Stimulated activated CD4-positive, alpha-beta T cell treated with anti-CD3 and anti-CD28 coated beads, Interleukin-12 subunit alpha, Interleukin-12 subunit beta, amount 100 ng/mL, for 48 hours (primary cell): ENCODE measurements at places on chromosomes 7 and 10.

DNA sequence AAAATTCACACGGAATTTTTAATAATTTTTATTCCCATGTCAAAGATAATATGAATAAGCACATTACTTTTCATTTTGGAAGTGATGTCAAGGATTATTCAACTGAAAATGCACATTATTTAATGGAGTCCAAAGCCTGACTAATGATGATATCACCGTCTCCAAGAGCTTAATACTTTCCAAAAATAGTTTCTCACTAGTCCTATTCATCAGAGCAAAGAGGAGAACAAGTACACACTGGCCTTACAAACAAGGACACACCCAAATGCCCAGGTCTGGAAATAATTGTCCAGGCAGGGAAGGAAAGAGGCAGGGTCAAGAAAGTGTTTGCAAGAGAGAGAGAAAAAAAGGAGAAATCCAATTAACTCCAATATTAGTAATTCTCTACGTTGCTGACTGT lies 216.8 kb upstream of the CCDC6 start:
- DNase-seq = no peak

DNA sequence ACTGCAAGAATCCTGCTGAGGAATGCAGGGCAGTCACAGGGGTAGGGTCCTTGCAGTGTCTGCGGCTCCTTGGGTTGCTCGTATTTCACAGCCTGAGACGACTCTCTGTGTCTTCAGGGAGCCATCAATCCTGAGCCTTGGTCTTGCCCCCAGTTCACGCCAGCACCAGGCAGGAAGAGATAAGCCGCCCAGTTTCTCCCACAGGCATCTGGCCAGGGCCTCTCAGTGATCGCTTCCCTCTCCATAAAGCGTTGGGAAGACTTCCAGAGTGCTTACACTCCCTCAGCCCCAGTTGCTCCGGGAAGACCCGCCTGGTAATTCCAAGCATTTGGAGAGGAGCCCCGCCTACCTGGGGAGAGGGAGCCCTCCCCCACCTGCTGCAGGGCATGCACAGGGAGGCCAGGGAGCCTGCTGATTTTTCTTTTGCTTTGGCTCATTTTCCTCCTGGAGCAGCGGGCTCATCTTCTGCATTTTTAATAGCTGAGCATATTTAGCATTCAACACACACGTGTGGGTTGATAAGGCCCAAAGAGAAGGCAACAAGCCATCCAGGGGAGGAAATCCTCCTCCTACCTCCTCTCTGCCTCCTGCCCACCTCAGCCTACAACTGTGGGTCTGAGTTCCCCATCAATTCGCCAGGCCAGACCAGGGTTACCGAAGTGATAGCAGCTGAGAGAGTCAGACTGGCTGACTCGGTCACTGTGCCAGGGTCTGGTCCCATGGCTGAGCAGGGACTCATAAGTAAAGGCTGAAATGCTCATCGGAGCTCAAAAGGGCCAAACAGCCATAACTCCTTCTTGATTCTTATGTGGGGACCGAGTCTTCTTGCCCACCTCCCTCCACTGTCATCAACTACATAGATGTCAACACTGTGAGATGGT lies 74.4 kb upstream of the EFCAB10 start:
- DNase-seq = no peak

DNA sequence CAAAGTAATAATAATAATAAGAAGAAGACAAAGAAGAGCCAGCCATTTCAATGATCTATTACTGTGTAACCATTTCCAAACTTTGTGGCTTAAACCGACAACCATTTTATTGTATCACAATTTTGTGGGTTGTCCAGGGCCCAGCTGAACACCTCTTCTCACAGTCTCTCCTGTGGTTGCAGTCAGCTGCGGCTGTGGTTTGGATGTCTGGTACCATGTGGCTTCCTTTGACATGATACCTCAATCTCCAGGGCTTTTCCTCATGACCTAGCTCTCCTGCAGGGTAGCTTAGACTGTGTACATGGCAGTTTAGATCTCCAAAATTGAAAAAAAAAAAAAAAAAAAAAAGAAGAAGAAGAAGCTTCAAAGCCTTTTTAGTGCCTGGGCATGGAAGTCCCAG lies 72.6 kb upstream of the NFKB2 start:
- peak; percentile 19 for DNase-seq

DNA sequence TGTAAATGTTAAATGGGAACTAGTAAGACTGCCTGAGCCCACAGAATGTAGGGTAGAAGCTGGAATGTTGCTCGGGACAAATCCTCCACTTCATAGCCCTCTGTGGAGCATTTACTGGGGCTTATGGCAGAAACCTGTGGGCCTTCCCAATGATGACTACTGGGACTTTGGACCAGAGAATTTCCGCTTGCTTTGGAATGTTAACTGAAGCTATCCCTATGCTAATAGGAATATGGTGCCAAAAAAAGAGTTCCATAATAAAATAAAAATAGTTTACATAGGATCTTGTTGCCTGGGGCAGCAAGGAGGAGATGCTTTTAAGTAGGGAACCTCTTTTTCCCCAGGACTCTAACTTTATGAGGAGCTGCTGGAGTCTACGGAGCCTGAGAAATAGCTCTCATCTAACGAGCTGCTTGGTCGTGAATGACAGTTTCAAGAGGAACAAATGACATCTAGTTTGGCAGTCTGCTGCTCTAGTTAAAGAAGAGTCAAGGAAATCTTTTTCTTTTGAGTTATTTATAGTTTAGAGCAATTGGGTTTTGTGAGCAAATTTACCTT lies 5.7 kb upstream of the DYNC2I1 start:
- DNase-seq = no peak

- no peak for DNase-seq
These were observed 336.0 kb downstream of the SUGCT start for GRCh38 chr7:40470817-40471216.

GRCh38 chr10:24393201-24393600 lies 184.3 kb downstream of the KIAA1217 start:
- DNase-seq = no peak

DNA sequence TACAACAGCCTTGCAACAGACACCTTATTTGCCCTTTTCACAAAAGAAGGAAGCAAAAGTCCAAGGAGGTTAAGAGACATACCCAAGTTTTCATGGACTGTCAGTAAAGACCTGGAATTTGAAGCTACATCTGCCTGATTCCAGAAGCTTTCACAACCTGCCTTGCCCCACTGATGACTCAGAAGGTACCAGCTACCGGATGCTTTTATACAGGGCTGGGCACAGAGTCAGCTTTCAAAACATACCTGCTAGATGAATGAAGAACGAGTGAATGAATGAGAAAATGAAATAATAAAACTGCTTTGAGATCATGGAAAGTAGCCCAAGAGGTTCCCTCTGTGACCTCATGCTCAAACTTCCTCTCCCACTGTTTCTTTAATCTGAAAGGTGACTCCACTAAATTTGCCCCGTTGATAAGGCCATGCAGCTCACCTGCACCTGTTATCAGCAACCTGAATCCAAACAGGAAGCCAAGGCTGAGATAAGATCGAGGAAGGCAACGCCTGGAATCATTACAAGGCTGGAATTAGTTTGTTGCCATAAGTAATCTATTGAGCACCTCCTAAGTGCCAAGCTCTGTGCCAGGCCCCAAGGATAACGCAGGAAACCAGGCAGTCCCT lies 151.5 kb downstream of the WDR11 start:
- no peak for DNase-seq

- DNase-seq = no peak
These were observed 50.5 kb upstream of the FOXK1 start for GRCh38 chr7:4631380-4632179.

DNA sequence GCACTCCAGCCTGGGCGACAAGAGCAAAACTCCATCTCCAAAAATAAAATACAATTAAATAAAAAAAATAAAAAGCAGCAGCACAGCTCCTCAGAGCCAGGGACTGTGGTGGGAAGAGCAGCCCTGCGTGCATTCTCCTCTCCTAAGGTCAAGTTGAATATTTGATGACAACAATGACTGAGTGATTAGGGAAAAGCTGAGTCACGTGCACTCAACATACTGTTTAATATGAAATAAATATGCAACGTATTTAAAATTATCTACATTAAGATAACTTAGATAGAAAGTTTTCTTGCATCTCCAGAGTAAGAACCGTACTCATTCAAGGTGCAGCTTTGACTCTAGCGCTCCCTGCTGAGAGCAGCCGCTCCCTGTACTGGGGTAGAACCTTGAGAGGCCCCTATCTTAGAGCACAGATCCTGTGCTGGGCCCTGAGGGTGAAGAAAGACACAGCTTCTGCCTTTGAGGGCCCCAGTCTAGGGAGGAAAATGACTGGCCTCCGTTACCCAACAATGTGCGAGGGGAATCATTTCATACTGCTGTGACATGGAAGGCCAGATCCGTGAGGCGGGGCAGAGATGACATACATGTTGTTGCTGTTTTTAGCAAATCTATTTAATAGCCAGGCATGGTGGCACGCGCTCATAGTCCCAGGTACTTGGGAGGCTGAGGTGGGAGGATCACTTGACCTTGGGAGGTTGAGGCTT lies 81.1 kb downstream of the SVIL start:
- DNase-seq = no peak

DNA sequence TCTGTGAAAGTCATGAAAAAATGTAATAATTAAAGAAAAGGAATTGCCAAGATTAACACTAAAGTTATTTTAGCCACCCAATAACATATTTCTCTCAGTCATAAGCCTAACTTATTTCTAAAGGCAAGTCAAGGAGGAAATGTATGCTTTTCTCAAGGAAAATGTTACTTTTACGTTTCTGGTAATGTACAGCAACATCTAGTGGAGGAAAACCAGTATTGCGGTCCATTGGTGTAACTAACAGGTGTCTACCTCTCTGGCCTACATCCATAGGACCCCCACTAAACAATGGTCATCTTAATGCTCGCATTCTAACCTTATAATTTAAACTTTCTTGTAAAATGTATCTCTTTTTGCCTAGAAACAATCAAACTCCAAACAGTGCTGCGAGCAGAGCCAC lies 437.5 kb downstream of the KIF20B start:
- DNase-seq = no peak

GRCh38 chr7:129163875-129164544 lies 19.5 kb downstream of the TSPAN33 start:
- no peak for DNase-seq

DNA sequence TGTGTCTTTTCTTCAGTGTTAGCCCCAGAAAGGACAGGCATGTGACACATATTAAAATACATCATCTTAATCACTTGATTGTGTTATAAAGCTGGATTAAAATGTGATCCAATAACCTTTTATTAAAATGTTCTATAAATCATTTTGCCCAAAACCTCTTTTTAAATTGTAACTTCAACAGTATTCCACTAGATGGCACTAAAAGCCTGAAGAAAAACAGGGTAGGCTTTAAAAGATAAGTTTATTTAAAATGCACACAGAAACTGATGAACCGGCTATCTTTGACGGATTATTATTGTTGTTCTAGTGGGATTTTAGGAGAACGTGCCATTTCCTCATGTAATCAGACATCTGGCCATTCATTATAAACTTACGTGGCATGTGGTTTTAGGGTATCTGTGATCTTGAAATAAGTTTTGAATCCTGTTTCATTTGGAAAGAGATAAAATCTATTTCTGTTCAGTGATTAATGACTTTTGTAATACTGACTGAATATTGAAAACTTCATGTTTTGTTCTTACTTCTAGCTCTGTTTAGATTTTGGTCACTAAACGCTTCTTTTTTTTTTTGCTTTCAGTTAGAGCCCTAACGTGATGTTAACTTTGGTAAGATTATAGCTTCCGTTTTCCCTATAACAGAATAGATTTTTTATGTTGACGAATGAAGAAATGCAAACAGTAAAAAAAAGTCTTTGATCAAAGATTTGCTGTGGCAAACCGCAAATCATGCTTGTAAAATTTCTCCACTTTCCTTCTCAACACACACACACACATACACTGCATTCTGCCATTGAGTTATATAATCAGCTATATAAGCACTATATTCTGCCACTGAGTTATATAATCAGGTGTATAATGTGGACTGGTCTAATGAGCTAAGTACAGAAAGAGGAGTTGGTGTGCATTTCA lies 13.6 kb downstream of the VPS50 start:
- no peak for DNase-seq

DNA sequence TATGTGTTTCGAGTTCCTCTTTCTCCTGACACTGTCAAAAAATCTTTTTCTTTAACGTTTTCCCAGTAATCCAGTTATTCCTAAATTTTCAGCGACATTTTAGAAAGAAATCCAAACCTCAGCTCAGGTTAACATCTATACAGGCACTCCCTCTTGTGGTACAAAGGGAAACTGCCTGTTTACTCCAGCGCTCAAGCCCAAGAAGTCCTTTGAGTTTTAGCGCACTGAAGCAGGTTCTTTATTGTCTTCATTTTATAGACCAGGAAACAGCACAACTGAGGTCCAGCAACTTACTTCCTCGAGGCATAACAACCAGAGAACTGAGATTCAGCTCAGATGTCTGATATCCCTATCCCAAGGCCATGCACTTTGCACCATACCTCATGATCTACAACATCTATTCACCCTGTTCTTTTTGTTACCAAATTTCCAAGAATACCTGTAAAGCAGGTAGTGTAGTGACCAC lies 287.2 kb upstream of the MKLN1 start:
- DNase-seq = no peak

- DNase-seq = no peak
These were observed 250.9 kb downstream of the TWIST1 start for GRCh38 chr7:18866359-18867036.

GRCh38 chr10:17153321-17153720 lies 23.7 kb upstream of the CUBN start:
- no peak for DNase-seq

DNA sequence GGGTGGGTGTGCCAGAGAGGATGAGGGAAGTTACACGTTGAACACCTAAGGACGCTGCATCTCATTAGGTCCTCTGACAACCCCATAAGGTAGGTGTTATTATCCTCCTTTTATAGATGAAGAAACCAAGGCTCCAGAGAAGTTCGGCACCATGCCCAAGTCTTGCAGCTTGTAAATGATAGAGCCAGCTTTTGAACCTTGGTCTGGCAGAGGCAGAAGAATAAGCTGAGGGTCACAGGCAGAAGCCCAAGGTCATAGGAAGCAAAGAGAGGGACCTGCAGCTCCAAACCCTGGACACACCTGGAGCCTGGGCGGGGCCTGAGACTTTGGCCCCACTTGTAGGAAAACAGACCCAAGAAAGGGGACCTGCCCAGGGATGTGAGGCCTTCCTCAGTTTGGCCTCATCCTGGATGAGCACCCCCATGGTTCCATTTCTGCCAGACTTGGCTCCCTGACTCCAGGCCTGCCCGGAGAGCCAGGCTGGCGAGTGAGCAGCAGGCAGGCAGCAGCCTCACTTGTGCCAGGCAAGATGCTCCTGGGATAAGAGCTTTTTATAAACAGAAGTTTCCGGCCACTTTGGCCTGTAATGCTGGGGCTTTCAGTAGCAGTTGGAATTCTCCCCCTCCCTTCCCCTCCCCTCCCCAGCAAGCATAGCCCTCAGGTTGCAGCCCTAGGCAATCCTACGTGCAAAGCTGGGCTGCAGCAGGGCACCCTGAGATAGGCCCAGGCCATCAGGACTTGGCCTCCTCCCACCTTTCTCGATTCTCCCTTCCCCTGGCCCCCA lies 2.4 kb downstream of the KCNH2 start:
- no peak for DNase-seq

GRCh38 chr7:39757604-39758003 lies 134.2 kb downstream of the RALA start:
- DNase-seq = no peak

GRCh38 chr7:134458341-134458805 lies 527 bp downstream of the AKR1B1 start:
- peak; percentile 43 for DNase-seq
